ENCODE measurements at places on chromosomes 7 and 10. TPM values are rescaled to one million over a fixed set of nuclear protein-coding genes. Genes with fewer than 3 reads are reported as not detected.

ITGA8 gene
- total RNA-seq, result 3.5 TPM

OR2A7 gene
- 13.1 TPM for total RNA-seq

BRAT1 gene
- total RNA-seq, result 40.0 TPM

HKDC1 gene
- 19.0 TPM for total RNA-seq

HSPA12A gene
- total RNA-seq, result 6.2 TPM

AP4M1 gene
- 17.8 TPM for total RNA-seq

DNA sequence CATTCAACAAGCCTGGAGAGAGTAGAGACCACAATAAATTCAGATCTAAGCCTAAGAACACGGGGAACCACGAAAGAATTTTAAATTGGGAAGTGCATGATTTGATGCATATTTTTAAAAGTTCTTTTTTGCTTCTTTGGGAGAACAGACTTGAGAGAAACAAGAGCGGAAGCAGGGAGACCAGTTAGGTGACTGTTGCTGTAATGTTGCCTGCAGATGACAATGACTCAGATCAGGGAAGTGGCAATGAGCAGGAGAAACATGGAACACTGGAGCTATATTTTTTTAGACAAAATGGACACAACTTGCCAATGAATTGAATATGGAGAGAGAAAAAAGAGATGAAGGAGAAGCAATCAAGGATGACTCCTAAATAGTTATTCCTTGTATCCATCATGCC lies 125.1 kb downstream of the RAPGEF5 start:
- H3K36me3 ChIP-seq, result no peaks in the 10 kb centered on the region
- no peaks in the 10 kb centered on the region for H3K27me3 ChIP-seq
- H3K4me3 ChIP-seq, result no peak overlapping the region

DNA sequence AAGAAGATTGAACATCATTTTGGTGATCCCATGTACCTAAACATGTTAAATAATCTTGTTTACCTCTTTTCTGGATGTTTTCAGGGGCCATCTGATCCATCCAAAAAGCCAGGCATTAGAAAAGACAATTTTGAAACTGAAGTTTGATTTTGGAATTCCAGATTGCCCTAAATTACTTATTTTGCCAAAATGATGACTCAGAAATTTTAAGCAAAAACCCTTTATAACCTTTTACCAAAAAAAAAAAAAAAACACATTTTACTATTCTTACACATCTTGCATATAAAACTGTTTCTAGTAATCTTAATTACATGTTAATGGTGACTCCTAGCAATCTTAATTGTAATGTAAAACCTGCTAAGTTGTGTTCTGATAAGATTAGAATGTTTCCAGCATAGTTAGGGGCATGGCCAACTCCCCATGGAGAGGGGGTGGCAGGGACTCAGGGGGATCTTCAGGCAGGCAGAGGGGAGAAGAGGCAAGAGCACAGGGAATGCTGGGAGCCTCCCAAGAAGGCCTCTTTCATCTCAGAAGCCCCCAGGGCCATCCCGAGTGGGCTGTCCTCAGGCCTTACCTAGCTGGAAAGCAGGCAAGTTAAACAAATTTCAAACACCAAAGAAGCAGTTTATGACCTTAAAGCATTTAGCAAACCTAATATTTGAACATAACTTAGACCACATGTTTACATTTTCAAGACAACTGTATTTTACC lies 25.8 kb upstream of the AKR1C3 start:
- H3K4me1 ChIP-seq, result peaks cover 5% of the 10 kb centered on the region
- H3K4me3 ChIP-seq, result no peak overlapping the region
- H3K27me3 ChIP-seq, result no peaks in the 10 kb centered on the region
- H3K27ac ChIP-seq, result no peak overlapping the region
- no peak for DNase-seq

GRCh38 chr7:138887872-138888656 lies 90.1 kb upstream of the ATP6V0A4 start:
- H3K27ac ChIP-seq, result no peak overlapping the region
- H3K4me3 ChIP-seq, result no peak overlapping the region
- no peaks in the 10 kb centered on the region for H3K36me3 ChIP-seq
- DNase-seq, result no peak
- H3K27me3 ChIP-seq, result no peaks in the 10 kb centered on the region

- no peaks in the 10 kb centered on the region for H3K4me1 ChIP-seq
- H3K36me3 ChIP-seq, result no peaks in the 10 kb centered on the region
- H3K27ac ChIP-seq, result no peak overlapping the region
- no peak for DNase-seq
These were observed 1367.1 kb downstream of the XPNPEP1 start for GRCh38 chr10:108556186-108556585.

- no peaks in the 10 kb centered on the region for H3K36me3 ChIP-seq
- no peak overlapping the region for H3K27ac ChIP-seq
- no peaks in the 10 kb centered on the region for H3K27me3 ChIP-seq
- DNase-seq, result no peak
- H3K4me3 ChIP-seq, result no peak overlapping the region
These were observed 52.5 kb upstream of the MPP7 start for GRCh38 chr10:28355376-28355775.

DNA sequence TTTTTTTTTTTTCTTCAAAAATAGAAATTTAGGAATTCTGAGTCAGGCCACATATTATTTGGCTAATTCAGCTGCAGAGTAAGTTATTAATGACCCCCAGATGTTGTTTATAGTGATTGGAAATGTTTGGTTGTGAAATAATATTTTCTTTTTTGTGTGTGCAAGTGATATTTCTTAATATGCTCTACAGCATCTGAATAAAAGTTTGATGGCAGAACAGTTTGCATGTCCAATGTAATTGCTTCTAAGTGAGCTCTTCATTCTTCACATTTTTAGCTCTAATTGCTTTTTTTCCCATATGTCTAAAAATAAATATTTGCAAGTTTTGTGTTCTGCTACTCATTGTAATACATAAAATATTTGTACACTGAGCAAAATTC lies 116.0 kb downstream of the ARID5B start:
- H3K27ac ChIP-seq, result peak overlapping the region; percentile 5
- no peaks in the 10 kb centered on the region for H3K36me3 ChIP-seq
- H3K27me3 ChIP-seq, result no peaks in the 10 kb centered on the region
- peaks cover 3% of the 10 kb centered on the region for H3K4me1 ChIP-seq
- no peak for DNase-seq

GRCh38 chr10:48446785-48447184 lies 140.3 kb downstream of the MAPK8 start:
- no peak overlapping the region for H3K27ac ChIP-seq
- DNase-seq, result no peak
- H3K4me1 ChIP-seq, result no peaks in the 10 kb centered on the region
- H3K4me3 ChIP-seq, result no peak overlapping the region

DNA sequence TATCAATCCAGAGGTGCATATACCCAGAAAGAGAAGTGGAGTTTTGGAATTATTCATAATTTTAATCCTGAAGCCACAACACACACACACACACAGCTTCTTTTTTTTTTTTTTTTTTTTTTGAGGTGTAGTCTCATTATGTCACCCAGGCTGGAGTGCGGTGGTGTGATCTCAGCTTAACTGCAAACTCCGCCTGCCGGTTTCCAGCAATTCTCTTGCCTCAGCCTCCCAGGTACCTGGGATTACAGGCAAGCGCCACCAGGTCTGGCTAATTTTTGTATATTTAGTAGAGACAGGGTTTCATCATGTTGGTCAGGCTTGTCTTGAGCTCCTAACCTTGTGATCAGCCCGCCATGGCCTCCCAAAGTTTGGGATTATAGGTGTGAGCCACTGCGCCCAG lies 35.4 kb downstream of the TET1 start:
- no peak overlapping the region for H3K27ac ChIP-seq
- H3K27me3 ChIP-seq, result no peaks in the 10 kb centered on the region
- H3K4me1 ChIP-seq, result no peaks in the 10 kb centered on the region
- no peak overlapping the region for H3K4me3 ChIP-seq

DNA sequence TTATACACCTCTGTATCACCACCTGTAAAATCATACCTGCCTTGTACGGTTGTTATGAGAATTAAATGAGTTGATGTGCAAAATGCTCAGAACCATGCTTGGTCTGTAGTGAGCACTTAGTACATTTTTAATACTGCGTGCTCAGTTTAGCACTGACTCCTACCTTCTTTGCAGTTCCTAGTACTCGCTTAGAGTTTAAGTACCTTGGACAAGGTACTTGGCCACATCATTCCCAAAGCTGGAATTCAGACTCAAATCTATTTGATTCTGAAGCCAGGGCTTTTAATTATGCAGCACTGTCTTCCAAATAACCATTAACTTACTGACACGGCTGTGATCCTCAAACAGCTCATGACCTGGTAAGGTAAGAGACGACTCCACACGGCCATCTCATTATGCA lies 100.0 kb upstream of the AGK start:
- no peak overlapping the region for H3K27ac ChIP-seq
- DNase-seq, result no peak
- no peaks in the 10 kb centered on the region for H3K36me3 ChIP-seq

GRCh38 chr10:95767884-95768556 lies 12.1 kb downstream of the ENTPD1 start:
- H3K36me3 ChIP-seq, result no peaks in the 10 kb centered on the region
- no peaks in the 10 kb centered on the region for H3K4me1 ChIP-seq
- H3K4me3 ChIP-seq, result no peak overlapping the region
- H3K27ac ChIP-seq, result no peak overlapping the region
- H3K27me3 ChIP-seq, result no peaks in the 10 kb centered on the region

- peaks cover 10% of the 10 kb centered on the region for H3K4me1 ChIP-seq
- no peaks in the 10 kb centered on the region for H3K36me3 ChIP-seq
- DNase-seq, result no peak
These were observed 520 bp upstream of the WNT2 start for GRCh38 chr7:117323305-117323850.

DNA sequence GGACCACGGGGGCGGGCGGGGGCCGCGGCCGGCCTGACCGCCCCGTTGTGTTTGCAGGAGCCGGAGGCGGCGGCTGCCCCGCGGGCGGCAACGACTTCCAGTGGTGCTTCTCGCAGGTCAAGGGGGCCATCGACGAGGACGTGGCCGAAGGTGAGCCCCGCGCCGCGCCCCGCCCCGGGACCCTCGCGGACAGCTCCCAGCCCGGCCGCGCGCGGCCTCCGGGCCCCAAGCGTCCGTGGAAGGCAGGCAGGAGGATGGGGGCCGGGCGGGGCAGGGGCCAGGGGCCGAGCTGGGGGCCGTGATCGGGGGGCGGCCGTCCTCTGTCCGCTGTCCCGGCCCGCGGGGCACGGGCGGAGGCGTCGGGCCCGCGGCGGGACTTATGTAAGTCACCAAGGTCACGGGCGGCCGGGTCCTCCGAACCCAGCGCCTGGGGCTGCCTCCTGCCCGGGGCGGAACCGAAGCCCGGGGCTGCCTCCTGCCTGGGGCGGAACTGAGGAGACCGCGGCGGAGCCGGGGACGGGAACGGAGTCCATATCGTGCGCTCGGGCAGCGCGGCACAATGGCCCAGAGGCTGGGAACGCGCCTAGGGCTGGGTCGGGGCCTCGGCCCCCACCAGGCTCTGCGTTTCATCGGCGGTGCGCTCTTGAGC lies 497 bp downstream of the PPP2R2D start:
- peak overlapping the region; percentile 89 for H3K27ac ChIP-seq
- no peaks in the 10 kb centered on the region for H3K27me3 ChIP-seq
- peak overlapping the region; percentile 91 for H3K4me3 ChIP-seq

GRCh38 chr10:34097682-34098081 lies 717.4 kb downstream of the PARD3 start:
- H3K4me3 ChIP-seq, result no peak overlapping the region
- no peaks in the 10 kb centered on the region for H3K36me3 ChIP-seq
- no peak for DNase-seq
- H3K27me3 ChIP-seq, result no peaks in the 10 kb centered on the region
- H3K27ac ChIP-seq, result no peak overlapping the region
- H3K4me1 ChIP-seq, result no peaks in the 10 kb centered on the region

- H3K36me3 ChIP-seq, result no peaks in the 10 kb centered on the region
- no peak overlapping the region for H3K4me3 ChIP-seq
- H3K27ac ChIP-seq, result no peak overlapping the region
- H3K4me1 ChIP-seq, result peaks cover 5% of the 10 kb centered on the region
- H3K27me3 ChIP-seq, result no peaks in the 10 kb centered on the region
These were observed 10.1 kb downstream of the AVPI1 start for GRCh38 chr10:97676770-97677581.

DNA sequence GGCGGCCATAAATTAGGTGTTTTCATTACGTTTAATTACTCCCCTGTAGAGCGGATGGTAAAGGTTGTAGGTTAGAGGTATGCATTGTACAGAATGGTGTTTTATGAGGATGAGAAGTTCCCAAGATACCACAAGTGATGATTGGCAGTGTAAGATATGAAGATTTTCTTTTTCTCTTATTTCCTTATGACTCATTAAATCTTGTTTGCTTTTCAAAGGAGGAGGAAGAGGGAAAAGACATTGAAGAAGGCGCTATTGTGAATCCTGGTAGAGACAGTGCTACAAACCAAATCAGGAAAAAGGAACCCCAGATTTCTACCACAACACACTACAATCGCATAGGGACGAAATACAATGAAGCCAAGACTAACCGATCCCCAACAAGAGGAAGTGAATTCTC lies 133.9 kb downstream of the AASS start:
- no peak overlapping the region for H3K27ac ChIP-seq
- H3K27me3 ChIP-seq, result no peaks in the 10 kb centered on the region
- H3K4me3 ChIP-seq, result no peak overlapping the region
- no peaks in the 10 kb centered on the region for H3K36me3 ChIP-seq
- DNase-seq, result no peak
- H3K4me1 ChIP-seq, result no peaks in the 10 kb centered on the region

- H3K27me3 ChIP-seq, result no peaks in the 10 kb centered on the region
- no peaks in the 10 kb centered on the region for H3K36me3 ChIP-seq
- H3K4me3 ChIP-seq, result no peak overlapping the region
- H3K27ac ChIP-seq, result peak overlapping the region; percentile 71
These were observed 64.2 kb upstream of the CAPZA2 start for GRCh38 chr7:116798232-116798631.

- DNase-seq, result no peak
- no peak overlapping the region for H3K4me3 ChIP-seq
- no peaks in the 10 kb centered on the region for H3K27me3 ChIP-seq
These were observed 416.4 kb downstream of the GFRA1 start for GRCh38 chr10:115856580-115856979.

- peaks cover 34% of the 10 kb centered on the region for H3K27me3 ChIP-seq
- no peaks in the 10 kb centered on the region for H3K36me3 ChIP-seq
- H3K4me3 ChIP-seq, result no peak overlapping the region
- no peak for DNase-seq
These were observed 2.4 kb downstream of the ADRB1 start for GRCh38 chr10:114046087-114046458.

DNA sequence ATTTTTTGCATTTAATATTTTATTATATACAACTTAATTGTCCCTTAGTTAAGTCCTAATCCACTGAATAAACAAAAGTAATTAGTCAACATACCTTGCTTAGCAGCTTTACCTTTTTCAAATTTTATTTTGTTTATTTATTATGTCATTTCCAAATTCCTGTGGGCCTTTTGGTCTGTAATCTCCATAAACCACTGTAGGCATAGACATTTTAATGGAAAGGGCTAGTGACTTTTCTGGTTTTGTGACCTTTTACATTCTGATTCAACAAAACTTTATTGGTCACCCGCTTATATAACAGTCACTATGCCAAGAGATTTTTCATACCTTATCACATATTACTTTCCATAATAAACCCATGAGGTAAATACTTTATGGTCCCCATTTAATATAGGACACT lies 181.3 kb upstream of the PRPS1L1 start:
- H3K36me3 ChIP-seq, result no peaks in the 10 kb centered on the region
- no peak for DNase-seq
- H3K4me1 ChIP-seq, result no peaks in the 10 kb centered on the region
- no peak overlapping the region for H3K4me3 ChIP-seq
- no peak overlapping the region for H3K27ac ChIP-seq
- H3K27me3 ChIP-seq, result no peaks in the 10 kb centered on the region

GRCh38 chr10:37390926-37391325 lies 265.5 kb downstream of the ANKRD30A start:
- H3K4me3 ChIP-seq, result no peak overlapping the region
- H3K36me3 ChIP-seq, result no peaks in the 10 kb centered on the region

All from colonic mucosa (tissue), 4 donors.